Stimulated activated CD8-positive, alpha-beta memory T cell treated with anti-CD3 and anti-CD28 coated beads, Interleukin-15, amount 100 ng/mL, for 24 hours (primary cell): ENCODE measurements at places on chromosomes 2 and 18.

GRCh38 chr18:5895876-5896740 lies 786 bp upstream of the TMEM200C start:
- DNase-seq = no peak

DNA sequence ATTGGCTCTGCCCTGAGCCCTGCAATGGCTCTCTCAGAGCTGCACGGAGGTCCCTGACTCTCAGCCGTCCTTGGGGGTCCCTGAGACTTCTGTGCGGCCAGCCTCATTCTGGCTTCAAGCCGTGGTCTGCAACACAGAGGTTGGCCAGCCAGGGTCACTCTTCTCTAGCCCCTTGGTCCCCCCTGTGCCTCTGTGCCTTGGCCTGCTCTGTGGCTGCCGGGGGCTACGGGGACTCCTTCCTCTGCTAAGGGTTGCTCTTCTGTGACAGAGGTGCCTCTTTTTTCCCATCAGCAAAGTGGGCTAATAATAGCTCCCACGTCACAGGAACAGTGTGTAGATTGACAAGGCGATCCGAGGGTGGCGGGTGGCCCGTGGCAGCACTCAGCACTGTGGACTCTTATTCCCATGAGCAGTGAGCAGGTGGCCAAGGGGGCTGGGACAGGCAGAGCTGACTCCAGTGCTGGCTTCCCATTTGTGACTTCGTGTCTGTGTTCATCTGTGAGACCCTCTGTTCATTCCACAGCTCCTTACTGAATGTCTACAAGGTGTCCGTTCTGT lies 19.4 kb downstream of the INHBB start:
- no peak for DNase-seq

DNA sequence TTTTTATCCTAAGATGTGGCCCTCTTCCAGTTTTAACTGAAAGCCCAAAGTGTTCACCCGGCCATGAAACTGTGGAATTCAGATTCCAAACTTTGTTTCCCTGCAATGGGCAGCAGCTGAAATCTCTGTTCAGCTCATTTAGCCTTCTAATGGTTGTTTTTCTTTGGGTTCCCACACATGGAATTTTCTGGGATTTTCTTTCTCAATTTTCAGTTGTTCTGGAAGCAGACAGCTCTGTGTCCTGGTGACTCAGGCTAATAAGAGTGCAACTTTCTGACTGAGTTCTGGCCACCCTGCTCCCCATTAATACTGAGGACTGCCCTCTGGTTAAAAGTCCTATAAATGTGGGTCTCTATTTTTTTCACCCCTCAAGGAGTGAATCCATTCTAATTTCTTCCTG lies 78.5 kb downstream of the PMS1 start:
- DNase-seq = no peak

- no peak for DNase-seq
Measured at GRCh38 chr2:40103163-40103562, 324.1 kb upstream of the THUMPD2 start.

DNA sequence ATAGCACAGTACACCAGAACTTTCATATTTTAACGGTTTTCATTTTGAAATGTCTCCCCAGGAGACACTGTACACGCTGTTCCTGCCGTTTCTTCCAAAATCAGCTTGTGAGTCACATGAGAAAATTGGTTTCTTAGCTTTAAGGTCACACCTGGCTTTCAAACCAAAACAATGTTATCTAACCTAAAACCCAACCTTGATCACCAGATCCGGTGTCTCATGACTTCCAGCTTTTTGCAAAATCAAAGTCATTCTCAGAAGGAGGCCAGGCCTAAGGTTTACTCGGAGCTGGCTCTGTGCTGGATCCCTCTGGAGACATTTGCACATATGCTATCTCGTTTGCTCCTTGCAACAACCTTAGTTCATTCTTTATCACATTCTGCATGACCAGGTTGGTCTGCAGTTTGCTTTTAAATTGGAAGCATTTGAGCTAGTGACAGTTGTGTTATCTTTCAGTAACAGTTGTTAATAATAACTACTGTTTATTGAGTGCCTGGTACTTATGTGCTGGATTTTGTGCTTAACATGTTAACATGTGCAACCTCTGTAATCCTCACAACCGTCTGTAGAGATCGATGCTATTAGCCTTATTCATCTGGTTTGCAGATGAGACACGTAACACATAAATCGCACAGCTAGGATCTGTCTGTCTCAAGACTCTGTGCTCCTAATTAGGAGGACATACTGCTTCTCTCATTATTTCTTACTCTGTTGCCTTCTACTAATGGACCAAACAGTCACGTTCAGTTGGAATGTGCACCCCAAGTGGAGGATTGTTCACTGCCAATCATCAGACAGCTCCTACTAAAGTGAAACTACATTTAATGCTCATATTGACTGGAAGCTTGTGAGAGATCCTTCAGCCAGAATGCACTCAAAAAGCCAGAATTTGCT lies 105.5 kb downstream of the RNF144A start:
- no peak for DNase-seq

- DNase-seq = peak; percentile 77
Measured at GRCh38 chr2:10835052-10835970, 22.7 kb upstream of the PDIA6 start.

DNA sequence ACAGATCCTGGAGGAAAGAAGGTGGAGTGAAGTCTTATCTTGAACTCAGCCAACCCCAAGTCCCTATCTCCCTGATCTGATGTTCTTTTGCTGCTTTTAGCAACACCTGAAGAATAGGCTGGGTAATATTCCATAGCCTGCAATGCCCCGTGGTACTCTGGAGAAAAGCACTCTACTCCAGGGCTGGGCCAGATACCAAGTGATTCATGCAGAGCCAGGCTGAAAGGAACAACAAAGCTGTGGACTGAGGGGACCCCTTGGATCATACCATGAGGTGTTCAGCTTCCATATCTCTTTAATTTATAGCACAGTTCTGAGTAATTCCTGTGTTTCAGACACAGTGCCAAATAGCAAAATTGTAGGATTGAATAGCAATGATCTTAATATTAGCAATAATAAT lies 130.6 kb downstream of the NXPH2 start:
- DNase-seq = no peak

- no peak for DNase-seq
Measured at GRCh38 chr2:10167316-10167715, 44.8 kb downstream of the RRM2 start.

DNA sequence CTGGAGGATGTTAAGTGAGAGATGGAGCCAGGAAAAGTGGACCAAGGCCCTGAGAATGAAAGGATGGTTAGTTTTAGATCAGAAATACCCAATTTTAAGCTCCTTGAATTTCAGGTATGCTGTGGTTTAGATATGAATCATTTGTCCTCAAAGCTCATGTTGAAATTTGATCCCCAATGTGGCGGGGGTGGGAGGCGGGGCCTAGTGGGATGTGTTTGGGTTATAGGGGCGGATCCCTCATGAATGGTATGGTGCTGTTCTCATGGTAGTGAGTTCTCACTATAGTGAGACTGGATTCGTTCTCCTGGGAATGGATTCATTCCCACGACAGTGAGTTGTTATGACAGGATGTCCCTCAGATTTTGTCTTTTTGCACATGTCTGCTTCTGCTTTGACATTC lies 11.4 kb downstream of the MYO5B start:
- DNase-seq = no peak

- no peak for DNase-seq
Measured at GRCh38 chr18:46013484-46014189, 46.5 kb upstream of the EPG5 start.

DNA sequence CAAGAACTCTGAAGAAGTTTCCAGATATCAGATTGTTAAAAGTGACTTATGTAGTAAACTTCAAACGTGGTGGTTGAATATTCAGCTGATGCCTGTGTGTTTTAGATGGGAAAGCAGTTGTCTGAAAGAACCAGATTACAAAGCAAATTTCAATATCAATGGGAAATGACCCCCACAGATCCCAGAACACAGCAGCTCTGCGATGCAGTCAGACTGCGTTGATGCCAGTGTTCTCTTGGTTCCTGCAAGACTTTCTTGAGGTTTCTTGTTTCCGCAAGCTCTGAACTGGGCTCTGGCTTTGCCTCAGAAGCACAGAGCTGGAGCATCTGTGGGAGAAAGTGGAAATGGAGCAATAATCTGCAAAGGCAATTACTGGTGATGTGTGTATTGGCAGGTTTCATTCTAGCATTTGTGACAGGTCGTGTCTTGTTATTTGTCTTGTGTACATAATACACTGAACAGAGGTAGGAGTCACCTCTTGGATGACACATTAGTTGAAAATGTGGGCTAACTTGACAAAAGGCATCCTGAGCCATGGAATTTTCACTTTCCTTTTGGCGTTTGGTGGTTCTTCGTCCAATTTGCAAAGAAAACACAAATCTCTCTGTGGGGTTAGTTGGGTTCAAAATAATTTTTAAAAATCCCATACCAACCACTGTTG lies 10.8 kb upstream of the LYPD6B start:
- DNase-seq = no peak

GRCh38 chr2:46893269-46893939 lies 22.2 kb downstream of the MCFD2 start:
- DNase-seq = no peak
